ENCODE measurements at places on chromosomes 7 and 10.

GRCh38 chr7:23356726-23357125, 57.6 kb downstream of the MALSU1 start:
- peak; percentile 86 for DNase-seq

DNA sequence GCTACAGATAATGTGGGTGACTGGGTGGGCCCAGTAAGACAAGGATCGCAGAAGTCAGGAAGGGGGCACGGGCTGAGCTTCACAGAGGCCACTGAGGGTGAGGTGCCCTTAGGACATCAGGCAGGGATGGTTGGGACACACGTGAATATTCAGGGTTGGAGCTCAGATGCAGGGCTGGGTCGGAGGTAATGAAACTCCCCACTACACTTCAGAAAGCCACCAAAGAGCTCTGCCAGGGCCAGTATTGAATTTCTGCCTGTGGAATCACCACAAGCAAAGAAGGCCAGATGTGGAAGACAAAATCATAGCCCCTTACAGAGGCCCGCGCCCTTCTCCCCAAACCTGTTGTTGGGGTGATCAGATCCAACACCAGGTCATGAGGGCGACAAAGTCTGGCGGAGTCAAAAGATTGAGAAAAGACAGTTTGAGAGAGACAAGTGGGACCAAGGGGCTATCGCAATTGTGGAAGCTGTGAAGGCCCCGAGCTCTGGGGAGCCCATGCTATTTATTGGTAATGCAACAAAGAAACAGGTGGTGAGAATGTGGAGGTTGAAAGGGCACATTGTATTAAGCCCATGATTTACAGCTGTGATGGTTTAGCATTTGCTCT, 42.4 kb downstream of the STRA8 start:
- no peak for DNase-seq

DNA sequence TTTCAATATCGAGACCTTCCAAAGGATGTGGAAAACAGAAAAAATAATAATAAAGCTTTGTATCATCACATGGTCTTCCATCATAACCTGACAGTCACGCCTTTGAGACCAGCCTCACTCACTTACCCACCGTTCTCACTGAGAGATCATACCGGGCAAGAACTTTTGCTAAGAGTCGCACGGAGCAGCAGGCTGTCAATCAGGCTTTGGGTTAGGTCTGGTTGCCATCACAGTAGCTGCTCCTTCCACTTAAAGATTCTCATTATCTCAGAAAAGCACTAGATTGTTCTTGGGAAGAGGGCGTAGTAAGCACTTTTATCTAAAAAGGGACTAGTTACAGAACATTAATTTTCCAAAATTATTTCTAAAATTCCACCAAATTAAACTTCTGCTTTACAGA, 2.0 kb downstream of the RELN start:
- DNase-seq: no peak

- DNase-seq: no peak
Observed at GRCh38 chr10:33596422-33596821, 262.0 kb upstream of the NRP1 start.

DNA sequence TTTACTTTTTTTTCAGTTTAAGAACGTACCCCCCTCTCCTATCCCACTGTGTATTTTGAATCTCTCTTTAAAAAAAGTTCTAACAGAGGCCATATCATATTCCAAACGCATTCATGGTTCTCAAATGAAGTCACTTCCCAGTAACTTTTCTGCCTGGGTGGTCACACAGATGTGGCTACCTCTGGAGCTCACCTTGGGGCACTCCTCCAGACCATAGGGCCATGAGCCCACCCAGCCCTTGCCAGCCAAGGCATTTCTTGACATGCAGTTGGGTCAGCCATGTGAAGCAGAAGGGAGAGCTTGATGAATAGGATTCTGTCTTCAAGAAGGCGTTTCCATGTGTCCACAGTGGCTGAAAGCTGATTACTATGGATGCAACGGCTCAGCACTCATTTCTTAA, 239.3 kb downstream of the RAB11FIP2 start:
- DNase-seq: no peak

DNA sequence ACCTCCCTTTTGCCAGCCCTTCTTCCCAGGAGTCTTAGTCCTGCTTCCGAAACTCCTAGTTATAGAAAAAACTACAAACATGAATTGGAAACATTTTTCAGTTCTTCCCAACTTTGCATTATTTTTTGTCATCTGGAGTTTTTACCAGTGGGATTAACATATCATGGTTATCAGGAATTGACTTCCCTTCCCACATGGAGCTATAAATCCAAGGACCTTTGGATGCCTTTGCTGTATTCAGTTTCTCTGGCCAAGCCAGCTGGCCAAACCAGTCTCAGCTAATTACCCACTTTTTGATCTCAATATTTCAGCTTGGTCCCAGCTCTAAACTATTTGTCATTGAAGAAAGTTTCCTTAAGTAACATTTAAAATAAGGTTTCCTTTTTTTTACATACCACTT, 570.6 kb downstream of the SORCS1 start:
- no peak for DNase-seq

DNA sequence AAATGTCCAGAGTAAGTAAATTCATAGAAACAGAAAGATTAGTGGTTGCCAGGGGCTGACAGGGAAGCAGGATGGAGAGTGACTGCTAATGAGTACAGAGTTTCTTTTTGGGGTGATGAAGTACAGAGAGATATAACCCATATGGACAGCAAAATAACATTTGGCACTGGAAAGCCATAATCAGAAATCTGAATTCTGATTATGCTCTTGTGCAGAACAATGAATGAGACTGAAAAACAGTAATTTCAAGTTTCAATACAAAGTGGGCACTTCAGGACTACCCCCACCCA, 4.5 kb downstream of the RHEB start:
- DNase-seq: no peak

DNA sequence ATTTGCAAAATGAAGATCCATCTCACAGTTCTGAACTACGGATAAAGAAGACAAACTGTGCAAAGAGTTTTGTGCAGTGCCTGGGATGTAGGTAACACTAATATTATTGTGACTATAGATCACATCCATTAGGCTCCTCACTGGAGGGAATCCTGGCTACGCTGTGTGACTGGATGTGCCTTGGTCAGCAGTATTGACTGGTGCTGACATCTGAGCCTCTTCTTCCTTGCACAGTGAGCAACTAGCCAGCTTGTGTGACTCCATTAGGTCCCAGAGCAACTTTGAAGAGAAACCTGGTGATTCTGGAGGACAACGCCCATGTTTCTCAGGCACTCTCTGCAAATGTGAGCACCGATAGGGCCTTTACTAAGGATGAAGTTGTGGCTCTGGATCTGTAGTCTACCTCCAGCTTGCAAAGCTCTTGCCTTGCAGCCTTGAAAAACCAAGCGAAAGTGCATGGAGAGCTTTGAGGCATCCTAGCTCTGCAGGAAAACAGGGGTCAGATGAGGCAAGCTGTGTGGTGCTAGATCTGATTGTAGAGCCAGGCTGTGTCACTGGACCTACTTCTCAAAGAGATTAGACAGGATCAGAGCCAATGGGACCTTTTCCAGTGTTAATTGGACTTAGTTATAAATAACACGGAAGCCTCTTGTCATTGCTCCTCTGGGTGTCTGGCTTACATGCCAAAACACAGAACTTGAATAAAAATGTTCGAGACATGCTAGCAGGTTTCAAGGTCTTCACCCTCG, 303.6 kb upstream of the LYZL1 start:
- DNase-seq: no peak

DNA sequence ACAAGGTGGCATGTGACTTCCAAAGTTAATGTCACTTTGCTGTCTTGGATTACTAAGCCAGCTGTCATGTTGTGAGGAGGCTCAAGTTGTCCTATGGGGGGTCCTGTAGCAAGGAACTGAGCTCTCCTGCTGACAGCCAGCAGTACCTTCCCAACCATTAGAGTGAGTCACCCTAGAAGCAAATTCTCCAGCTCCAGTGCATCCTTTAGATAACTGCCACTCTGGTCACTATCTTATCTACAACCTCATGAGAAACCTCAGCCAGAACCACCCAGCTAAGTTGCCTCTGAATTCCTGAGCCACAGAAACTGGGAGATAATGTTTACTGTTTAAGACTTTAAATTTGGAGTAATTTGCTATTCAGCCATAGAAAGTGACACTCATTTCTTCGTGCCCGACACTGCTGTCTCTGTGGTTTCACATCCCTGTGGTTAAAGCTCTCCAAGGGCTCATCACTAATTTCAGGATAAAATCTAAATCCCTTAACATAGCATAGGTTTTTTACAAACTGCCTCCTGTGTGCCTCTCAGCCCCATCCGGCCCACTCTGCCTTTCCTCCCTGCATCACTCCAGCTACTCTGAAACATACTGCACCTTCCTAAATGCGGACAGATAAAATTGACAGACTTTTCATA, 83.5 kb downstream of the PRR15 start:
- no peak for DNase-seq

- peak; percentile 4 for DNase-seq
Observed at GRCh38 chr7:136134503-136134902, 157.3 kb upstream of the MTPN start.

- peak; percentile 8 for DNase-seq
Observed at GRCh38 chr10:96991313-96991841, 159.3 kb downstream of the LCOR start.

- no peak for DNase-seq
Observed at GRCh38 chr10:76523791-76524351, 1092.4 kb downstream of the LRMDA start.

DNA sequence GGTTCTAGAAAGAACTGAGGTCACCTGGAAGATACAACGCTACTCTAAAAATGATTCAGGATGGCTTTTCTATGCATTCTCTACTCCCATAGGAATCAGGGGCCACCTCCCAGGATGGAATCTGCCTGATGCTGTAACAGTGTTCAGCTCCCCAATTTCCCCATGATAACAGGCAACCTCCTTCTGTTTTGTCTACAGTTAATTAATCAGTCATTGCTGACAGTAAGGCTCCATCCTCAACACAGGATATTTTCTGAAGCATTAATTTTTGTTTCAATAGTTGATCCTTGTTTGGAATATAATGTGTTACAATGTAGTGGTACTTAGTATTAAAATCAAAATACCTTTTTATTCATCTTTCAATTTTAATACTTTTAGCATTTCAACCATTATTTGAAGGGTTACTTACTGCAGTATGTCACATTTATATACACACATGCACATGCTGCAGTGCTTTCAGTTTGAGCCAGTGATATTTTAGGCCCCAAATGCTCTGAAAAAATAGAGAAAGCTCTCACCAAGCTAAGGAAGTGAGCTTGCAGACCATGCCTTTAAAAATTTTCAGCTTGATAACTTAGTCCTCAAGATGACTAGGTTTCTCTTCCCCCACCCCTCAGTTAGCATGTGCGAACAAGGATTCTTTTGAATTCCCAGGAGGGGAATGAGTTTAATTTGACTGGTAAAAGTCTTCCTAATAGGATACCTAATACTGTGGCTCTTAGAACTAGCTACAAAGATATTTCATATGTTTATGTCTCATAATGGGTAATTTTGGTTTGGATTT, 592 bp upstream of the PIK3CG start:
- DNase-seq: no peak

- no peak for DNase-seq
Observed at GRCh38 chr7:147869456-147869855, 721.1 kb upstream of the C7orf33 start.

DNA sequence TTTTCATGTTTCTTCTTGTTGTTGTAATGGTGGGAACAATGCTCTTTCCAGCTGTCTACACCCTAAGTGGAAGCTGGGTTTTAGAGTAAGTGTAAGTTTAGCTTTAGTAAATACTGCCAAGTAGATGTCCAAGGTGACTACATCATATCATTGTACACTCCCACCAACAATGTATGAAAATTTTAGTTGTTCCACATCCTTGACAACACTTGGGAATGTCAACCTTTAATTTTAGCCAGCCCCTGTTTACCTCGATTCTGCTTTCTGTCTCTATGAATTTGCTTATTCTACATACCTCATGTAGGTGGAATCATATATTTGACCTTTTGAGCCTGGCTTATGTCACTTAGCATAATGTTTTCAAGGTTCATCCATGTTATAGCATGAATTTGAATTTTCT, 93.0 kb downstream of the MTPAP start:
- DNase-seq: no peak

DNA sequence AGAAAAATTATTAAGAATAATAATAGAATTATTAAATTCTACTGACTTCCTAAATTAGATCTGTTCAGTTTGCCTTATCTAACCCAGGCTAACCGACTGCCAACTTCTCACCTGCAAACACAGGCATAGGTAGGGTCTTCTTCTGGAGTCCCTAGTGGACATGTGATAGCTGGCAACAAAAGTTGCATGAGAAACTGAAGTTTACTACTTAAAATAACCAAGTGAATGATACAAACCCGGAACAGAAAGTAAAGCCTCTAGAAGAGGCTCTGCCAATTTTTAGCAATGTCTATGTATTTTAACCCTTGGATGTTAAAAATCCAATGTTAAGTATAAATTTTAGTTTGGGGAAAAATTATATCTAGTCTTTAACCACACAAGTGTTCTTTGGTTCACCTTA, 37.6 kb downstream of the NDUFB2 start:
- no peak for DNase-seq

- DNase-seq: no peak
Observed at GRCh38 chr10:125222515-125223308, 62.3 kb upstream of the CTBP2 start.

GRCh38 chr7:151311294-151311864, 30.2 kb upstream of the NUB1 start:
- DNase-seq: peak; percentile 50

- no peak for DNase-seq
Observed at GRCh38 chr7:81949306-81949705, 179.5 kb upstream of the HGF start.

DNA sequence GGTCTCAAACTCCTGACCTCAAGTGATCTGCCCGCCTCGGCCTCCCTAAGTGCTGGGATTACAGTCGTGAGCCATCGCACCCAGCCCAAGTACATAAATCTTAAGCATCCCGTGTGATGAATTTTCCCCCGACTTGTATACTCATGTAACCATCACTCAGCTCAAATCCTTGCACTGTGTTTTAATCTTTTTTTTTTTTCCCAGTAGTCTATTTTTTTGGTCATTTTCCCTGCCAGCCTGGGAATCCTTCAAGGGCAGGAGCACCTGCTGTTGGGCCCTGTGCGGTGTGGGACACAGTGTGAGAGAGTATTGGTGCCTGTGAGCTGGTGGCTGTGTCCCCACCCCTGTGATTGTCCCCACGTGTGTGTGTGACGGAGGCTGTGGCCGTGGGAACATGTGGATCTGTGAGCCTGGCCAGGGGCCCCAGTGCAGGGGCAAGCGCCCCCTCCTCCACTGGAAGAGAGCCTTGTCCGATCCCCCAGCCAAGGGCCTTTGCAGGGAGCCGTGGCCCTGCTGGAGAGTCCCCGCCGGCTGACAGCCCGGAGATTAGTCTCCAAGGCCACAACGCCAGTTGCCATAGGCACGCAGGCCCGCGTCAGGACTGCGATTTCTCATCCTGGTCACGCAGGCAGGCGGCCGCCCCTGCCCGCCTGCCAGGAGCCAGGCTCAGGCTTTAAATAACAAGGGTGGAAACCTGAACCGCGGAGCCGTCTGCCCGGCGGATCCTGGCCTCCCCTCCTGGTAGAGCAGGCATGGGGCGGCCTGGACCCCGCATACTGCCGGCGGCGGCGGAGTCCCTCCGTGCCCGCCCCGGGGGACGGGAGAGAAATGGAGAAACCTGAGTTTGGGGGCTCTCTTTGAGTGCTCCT, 26.5 kb downstream of the GTF2IRD1 start:
- DNase-seq: no peak

- no peak for DNase-seq
Observed at GRCh38 chr7:69067397-69067796, 530.9 kb upstream of the AUTS2 start.

GRCh38 chr10:118971187-118971586, 58.3 kb upstream of the NANOS1 start:
- DNase-seq: no peak

GRCh38 chr7:97842006-97842405, 30.2 kb downstream of the ASNS start:
- no peak for DNase-seq

Measured in activated CD4-positive, alpha-beta T cell treated with anti-CD3 and anti-CD28 coated beads, Interleukin-2, Interleukin-4, amounts not matched to agents 100 ng/mL and 50 ng/mL, durations not matched to agents 16 hours and 8 hours (primary cell).